ENCODE measurements at places on chromosomes 3 and 15.

GRCh38 chr3:138461246-138461645 lies 26.8 kb downstream of the ESYT3 start:
- DNase-seq, result no peak

DNA sequence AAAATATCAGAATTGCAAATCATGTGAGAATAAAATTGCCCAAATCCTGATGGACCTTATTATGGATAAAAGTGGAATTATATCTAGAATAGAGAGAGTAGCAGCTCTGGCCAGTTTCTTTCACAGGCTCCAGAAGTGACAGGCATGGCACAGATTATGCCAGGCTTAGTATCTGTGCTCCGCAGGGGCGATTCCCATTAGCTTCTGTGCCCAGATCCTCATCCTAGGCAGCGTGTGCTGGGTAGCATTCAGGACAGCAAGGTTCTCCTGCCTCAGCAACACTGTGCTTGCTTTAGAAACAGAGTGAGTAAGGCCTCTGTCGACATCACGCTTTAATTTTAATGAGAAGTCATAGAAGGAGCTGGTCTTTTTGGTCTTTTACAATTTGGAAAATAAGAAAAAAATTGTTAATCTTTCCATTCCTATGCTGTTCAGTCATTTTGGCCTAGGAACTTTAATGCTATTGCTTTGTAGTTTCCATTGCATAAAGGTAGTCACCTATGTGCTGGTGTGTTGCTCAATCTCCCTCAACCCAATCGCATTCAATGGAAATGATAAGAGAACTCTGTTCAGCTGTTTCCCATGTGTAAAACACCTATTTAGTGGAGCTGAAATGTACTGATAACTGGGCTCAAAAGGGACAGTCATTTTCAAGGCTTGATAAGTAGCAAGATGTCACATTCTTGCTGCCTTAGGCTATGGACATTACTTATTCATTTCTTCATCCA lies 770.1 kb downstream of the AGBL1 start:
- no peak for DNase-seq

- no peak for DNase-seq
Observed at GRCh38 chr3:45655906-45656305, 33.3 kb upstream of the SACM1L start.

DNA sequence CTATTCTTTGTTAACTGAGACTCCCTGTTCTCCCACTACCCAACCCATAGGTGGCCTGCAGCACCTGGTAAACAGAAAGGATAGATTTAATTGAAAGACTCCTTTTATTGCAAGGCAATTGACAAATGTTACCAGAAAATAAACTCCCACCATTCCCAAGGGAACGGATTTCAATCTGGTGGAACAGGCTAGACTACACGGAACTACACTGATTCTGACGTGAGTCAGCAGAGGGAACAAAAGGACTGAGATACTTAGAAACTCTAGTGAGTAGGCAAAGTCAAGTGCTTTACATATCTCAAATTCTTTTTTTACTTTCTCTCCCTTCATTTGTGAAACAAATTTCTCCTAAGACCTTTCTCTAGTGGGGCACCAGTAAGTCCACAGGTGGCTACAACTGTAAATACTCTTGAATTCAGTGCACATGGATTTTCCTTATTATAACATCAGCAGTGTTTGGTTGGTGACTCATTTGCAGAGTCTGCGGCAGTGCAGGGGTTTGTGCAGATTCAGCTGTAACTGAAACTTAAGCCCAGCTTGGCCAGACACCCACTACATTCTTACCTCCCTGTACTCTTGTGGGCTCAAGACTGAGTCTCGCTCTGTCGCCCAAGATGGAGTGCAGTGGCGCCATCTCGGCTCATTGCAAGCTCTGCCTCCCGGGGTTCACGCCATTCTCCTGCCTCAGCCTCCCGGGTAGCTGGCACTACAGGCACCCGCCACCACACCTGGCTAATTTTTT lies 34.3 kb upstream of the PLSCR2 start:
- peak; percentile 86 for DNase-seq

GRCh38 chr3:125136966-125137357 lies 75.6 kb downstream of the SLC12A8 start:
- DNase-seq, result no peak

GRCh38 chr15:71120428-71120944 lies 5.2 kb downstream of the THSD4 start:
- DNase-seq, result no peak

- no peak for DNase-seq
Observed at GRCh38 chr15:85545185-85545584, 164.8 kb downstream of the AKAP13 start.

DNA sequence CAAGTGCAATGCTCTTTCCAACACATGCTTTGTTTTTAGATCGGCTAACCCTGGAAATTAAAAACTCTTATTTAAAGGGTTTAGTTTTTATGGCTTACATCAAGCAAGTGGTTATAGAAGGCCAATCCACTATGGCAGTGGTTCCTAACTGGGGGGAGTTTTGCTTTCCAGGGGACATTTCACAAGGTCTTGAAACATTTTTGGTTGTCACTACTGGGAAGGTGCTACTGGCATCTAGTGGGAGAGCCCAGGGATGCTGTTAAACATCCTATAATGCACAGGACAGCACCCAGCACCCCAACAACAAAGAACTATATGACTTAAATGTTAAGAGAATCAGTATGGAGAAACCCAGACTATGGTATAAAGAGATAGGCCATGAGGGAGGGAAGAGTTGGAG lies 439.0 kb downstream of the NTRK3 start:
- no peak for DNase-seq

Data from retinal pigment epithelial cell (primary cell).